ENCODE measurements at places on chromosomes 7 and 10. TPM values are rescaled to one million over a fixed set of nuclear protein-coding genes. Genes with fewer than 3 reads are reported as not detected.

DNA sequence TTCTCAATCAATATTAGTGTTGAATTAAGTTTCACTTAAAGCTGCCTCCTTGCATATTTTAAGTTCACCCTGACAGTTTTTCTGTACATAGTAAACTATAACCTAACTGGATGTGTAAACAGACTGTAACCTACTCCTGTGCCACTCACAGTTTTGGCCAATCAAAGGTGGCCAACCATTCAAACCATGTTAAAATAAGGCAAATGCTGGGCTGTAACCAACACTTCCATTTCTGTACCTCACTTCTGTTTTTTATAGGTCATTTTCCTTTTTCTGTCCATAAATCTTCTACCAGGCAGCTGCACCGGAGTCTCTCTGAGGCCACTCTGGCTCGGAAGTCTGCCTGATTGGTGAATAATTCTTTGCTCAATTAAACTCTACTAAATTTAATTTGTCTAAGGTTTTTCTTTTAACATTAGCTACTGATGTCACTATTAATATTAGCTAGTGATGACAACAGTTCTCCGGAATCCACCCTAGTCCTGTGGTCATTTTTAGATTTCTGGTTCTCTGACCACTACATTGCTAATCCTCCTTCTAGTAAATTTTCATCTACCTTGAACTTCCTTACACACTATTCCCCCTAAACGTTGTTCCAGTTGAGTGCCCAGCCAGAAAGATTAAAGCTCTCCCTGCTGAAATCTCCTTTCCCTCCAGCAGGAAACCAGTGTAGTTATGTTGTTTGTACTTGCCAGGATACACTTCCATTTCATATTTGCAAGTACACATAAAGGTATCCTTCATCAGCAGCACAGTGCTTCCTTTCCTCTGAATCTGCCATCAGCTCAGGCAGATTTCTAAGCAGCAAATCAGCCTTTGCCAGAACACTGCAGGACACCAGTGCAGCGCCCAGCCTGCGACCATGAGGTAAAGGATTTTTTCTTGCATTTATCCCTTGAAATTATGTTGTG is 18.6 kb upstream of the IFIT2 start:
- peak; percentile 93 for DNase-seq

DNA sequence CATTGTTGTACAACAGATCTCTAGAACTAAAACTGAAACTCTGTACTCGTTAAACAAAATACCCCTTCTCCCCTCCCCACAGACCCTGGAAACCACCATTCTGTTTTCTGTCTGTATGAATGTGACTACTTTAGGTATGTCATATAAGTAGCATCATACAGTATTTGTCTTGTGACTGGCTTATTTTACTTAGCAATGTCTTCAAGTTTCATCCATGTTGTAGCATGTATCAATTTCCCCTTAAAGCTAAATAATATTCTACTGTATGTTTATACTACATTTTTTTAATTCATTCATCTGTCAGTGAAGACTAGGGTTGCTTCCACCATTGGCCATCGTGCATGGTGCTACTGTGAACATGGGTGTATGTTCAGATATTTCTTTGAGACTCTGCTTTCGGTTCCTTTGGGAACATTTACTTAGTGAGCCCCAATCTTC is 71.2 kb upstream of the RPA3 start:
- no peak for DNase-seq

DNA sequence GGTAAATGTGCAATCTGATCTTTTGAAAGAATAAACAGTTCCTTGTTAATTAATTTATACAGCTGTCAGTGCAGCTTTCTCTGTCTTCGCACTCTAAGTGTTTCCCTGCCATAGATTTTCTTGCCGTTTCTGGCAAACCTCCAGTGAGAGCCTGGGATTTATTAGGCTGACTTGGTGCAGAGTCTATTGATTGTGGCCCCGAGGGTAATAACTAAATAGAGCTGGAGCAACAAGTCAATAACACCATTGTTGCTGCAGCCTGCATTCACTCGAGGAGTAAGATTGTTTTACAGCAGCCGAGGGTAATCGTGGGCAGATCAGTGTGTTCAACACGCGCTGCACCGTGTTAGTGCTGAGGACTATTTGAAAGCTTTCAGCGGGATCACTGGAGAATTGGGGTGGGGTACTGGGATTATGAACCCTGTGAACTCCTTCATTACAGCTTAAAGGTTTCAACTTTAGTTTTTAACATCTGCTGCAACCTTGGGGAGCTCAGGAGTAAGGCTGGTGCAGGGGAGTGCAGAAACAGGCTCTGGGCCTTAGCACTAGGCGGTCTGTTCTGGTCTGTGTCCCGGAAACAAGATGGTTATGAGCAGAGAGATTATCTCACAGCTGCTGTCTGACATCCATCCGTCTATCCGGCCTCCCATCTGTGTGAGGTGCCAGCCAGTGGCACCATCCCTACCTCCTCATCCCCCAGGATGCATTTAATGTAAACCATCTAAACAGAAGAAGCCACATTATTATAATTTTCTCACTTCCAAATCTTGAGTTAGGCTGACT is 174.0 kb upstream of the TCF7L2 start:
- DNase-seq, result peak; percentile 66

The ZNF239 gene
- total RNA-seq, result 11.3 TPM

- peak; percentile 37 for DNase-seq
These were observed 41.6 kb downstream of the NEBL start for GRCh38 chr10:20855398-20856038.

DNA sequence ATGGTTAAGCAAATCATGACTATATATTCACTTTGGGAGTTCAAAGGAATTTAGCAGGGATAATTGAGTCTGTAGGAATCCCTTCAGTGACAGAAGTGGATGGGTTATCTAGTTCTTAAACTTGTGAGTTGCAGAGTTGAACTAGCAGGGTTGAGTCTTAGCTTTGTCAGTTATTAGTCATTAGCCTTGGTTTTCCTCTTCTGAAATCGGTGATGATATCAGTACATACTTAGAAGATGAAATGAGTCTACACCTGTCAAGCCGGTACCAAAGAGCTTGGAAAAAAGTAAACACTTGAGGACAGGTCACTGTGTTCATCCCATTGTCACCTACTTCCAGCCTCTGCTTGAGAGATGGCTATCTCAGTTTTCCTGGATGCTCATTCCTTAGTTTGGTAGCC is 73.5 kb downstream of the BUB3 start:
- DNase-seq, result no peak

DNA sequence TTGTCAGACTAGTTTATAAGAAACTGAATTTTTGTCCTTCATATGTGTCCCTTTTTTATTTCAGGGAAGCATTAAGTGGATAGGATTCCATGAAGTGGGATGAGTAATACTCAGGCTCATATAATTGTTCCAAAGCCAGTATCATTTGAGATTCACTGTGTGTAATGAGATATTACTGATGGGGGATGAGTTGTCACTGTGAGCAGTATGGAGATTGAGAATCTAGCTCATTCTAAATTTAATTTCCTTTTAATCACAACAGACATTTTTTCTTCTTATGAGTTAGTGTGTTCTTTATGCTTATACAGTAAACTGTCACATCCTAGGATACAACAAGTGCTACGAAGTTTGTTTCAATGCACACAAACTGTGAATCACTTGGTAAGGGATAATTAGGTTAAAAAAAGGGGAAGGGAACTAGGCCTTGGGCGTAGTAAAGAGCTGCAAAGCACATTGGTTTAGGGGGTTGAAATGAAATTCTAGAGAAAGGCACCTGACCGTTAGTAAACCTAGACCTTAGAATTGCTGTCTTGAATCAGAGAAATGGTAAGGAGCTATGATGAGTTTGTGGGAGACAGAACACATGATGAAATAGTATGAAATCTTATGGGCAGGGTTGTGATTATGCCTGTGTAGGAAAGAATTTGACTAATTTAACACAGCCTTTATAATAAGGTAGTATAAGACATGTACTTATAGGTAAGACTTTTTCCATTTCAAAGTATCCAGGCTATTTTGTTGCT is 153.4 kb downstream of the MLLT10 start:
- DNase-seq, result no peak

The MRPL32 gene
- total RNA-seq, result 71.2 TPM

The ELFN1 gene
- 0.15 TPM for total RNA-seq

The OR2A1 gene
- total RNA-seq, result 0.05 TPM

DNA sequence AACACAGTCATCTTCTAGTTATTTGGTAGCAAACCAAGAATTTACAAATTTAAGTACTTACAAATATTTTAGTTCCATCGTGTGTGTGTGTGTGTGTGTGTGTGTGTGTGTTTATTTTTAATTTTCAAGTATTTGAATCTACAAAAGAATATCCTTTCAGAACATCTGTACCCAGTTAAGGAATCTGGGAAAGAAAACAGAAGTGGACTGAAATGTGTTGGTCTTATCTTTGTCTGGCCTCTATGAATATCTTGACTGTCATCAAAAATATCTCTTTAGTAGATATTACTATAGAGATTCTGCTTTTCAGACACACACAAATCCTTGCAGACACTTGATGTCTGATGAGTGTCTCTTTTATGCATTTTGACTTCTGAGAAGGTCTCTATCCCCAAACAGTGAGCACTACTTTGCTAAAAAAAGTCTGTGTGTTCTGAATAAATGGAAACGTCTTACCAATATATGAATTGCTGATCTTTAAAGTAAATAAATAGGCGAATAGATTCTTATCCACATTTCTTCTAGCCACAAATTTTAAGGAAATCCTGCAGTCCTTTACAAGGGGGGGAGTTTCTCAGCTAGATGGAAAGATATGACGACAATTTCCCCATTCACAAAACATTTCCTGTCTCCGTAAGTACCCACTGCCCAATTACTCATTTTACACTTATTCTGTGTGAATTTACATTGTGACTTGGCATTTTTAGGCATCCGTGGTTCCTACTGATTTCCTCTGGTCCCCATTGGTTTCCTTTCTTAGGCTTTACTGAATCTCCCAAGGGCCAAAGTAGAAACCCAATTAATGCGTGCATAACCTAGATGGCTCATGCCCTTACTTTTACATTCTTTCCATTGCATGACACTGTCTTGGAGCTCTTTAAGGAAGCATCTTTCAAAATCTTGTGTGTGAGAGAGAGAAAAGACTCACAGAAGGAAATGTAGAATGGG is 36.0 kb downstream of the NRCAM start:
- DNase-seq, result no peak

DNA sequence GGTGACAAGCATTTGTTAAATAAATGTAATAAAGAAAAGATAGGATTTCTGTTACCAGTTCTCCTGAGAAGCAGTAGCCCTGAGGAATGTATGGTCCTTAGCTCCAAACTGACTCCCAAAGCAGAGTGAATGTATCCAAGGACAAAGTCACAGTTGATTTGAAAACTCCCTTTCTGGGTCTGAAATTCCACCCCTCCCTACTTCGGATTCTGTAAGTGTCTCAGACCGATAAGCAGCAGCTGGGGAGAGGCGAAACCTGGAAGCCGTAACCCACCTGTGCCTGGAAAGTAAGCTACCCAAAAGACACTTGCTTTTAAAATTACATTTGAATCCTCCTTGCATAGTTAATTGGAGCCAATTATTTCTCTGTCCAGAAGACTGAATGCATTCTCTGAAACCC is 122.9 kb upstream of the FRMD4A start:
- DNase-seq, result no peak

All from renal cortical epithelial cell (primary cell).